ENCODE measurements at places on chromosomes 4 and X.

DNA sequence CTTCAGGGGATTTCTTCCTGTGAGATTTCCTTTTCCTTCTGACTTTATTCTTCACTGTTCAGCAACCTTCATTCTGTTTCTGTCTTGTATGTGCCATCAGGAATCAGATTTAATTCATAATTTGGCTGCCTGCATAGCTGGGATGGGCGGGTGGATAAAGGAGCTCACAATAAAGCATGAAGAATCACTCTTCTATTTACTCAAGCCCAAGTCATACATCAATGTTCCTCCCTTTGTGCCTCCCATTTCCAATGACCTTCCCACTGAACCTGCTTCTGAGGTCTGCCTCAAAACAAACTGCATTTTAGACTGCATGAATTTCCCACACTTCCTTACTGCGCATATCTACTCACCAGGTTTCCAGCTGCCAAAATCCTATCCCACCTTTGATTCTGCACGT is 14.0 kb downstream of the PDGFC start:
- peak; percentile 52 for DNase-seq

GRCh38 chr4:100848841-100849240 is 331.0 kb upstream of the EMCN start:
- DNase-seq = peak; percentile 34

DNA sequence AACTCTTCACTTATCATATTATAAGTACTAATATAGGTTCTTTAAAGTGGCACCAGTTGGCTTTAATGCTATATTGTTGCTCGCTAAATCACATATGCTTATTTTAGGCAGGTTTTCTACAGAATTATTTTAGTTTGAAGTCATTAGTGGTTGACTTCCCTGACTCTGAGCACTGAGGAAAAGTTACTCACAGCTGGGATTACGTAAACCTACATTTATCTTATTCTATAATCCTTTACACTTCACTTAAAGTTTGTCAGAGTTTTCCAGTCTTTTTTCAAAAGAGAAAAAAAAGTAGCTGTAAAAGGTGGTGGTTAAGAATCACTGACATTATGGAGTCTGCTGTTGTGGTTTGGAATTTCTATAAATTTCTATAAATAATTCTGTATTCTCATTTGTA is 5.8 kb downstream of the UGT2B4 start:
- no peak for DNase-seq

GRCh38 chrX:1330605-1331004 is 6.0 kb upstream of the IL3RA start:
- DNase-seq = no peak

DNA sequence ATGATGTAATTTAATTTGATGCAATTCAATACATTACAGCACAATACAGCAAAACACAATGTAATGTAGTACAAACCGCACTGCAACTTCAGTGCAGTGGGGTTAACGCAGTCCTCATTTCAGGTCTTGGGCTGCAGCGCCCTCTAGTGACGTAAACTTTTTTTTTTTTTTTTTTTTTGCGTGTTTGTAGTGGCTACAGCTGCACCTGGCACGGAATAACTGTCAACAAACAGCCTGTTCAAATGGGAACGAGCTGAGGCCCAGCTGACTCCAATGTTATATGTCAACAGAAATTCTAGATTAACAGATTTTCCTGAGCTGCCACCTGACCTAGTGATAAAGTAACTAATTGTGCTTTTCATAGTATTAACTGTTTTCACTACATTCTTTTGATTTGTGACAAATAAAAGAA is 33.5 kb upstream of the RASSF6 start:
- DNase-seq = peak; percentile 69

DNA sequence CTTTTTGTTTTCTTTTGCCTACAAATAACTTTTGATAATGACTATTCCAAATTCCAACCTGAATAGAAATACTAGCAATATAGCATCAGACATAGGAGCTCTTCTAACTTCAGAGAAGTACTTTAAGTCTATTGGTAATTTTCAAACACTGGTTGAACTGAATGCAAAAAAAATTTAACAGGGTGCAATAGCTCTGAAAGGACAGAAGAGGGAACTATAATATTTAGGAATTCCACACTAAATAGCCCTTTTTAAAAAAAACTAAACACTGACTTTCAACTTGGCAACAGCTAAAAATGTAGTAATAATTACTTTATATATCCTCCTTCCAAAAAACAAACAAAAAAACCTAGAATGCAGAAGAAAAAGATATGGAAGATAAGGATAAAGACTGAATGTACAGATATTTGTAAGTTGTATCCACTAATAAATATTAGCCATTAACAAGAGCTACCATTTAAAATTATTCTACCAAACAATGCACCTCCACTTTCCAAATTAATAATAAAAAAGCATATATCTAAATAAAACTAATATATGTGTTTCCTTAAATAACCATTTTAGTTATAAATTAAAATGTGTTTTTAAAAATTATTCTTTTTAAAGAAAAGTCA is 81.4 kb downstream of the FBXW7 start:
- DNase-seq = peak; percentile 47

- no peak for DNase-seq
Observed at GRCh38 chrX:152451731-152451980, 541 bp upstream of the GABRA3 start.

- peak; percentile 70 for DNase-seq
Observed at GRCh38 chrX:130975947-130976346, 72.9 kb upstream of the ENOX2 start.

DNA sequence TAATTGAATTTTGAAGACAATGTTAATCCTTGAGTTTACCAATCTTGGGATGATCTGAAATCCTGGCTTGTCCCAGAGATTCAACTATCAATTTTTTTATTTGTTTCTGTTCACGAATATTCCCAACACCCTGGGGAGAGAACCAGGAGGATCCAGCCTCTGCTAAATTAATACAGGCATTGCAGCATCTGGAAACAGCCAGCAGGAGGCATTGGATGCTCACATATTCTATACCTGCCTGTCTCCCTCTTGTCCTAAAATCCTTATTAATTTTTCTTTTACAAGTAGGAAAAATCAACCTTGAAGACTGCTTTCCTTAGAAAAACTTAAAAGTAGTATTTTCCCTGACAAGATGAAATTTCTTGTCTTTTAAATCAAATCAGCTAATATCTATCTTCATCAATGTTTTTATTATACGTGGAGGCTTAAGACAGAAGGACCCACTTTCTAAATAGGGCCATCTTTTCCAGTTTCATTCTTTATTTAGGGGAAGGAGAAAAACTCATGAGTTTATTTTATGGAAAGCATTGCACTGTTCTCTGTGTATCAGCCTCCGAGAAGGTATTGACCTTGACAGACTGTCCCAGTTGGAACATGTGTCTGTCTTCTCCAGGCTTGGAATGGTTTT is 102.4 kb downstream of the CLNK start:
- peak; percentile 64 for DNase-seq

DNA sequence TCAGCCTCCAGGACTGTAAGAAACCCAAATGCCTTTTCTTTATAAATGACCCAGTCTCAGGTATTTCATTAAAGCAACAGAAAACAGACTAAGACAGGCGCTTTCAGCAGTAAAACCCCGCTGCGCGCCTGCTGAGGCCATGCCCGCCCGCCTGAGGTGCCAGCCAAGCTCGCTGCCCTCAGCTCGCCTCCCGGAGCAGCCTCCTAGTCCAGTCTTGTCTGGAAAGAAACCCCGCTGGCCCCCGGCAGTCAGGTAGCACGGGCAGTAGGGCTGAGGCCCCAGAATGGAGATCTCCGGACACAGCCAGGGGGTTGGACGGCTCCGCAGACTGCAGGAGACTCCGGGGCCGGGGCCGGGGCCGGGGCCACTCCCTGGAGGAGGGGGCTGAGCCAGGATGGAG is 31.7 kb downstream of the ZFYVE28 start:
- no peak for DNase-seq

DNA sequence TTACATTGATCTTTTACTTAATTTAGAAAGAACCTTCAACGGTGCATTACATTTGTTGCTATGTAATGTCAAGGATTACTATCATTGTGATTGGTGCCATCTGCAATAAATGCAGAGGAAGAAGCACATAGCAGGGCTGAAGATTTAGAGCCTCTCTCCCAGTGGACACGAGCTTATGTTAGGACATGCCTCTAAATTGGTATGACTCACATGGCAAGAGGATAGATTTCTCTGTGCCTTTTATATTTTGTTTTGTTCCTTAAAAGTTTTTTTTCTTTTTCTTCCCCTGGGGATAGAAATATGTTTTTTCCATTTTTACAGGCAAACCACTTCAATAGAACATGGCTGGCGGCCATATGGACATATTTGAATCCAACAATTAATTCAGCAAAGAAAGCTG is 205.0 kb upstream of the HAND2 start:
- peak; percentile 75 for DNase-seq

GRCh38 chr4:63921561-63921960 is 487.7 kb downstream of the TECRL start:
- no peak for DNase-seq

DNA sequence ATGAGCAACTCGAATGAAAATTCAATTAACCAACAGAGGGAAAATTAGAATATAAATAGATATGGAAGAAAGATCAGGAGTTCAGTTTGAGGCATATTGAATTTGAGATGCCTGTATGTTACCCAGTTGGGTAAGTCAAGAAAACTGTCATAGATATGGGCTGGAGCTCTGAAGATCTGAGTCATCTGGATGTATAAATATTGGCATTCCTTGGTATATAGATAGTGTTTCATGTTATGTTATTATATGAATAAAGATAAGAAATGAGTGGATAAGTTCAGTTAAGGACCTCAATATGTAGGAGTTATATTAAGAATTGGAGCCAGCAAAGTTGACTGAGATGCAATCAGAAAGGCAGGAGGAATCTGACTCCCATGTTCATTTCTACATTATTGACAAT is 543.6 kb upstream of the SMIM31 start:
- DNase-seq = no peak
